ENCODE measurements at places on chromosomes 12 and 14.

DNA sequence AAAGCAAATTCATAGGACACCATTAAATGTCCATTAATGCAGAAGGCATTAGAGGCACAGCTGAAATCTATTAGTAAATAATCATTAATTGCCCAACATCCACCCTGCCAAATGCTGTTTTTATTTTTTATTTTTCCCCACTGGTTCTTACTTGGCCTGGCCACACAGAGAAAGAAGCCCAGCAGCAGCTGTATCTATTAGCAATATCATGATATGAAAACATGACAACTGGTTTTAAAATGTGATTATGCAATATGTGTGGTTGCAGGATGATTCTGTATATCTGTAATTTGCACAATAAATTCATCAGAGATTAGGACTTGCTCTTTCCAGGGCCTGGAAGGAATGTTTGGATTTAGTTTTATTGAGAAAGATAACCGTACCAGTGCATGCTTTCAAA, 44.9 kb downstream of the SIX6 start:
- H3K4me3 ChIP-seq = no peak overlapping the region
- H3K27me3 ChIP-seq = no peaks in the 10 kb centered on the region
- H3K4me1 ChIP-seq = no peaks in the 10 kb centered on the region
- no peaks in the 10 kb centered on the region for H3K36me3 ChIP-seq
- DNase-seq = no peak

GRCh38 chr12:124036657-124037109, 63.7 kb downstream of the ZNF664 start:
- no peaks in the 10 kb centered on the region for H3K4me1 ChIP-seq
- DNase-seq = peak; percentile 48
- H3K27me3 ChIP-seq = no peaks in the 10 kb centered on the region
- H3K27ac ChIP-seq = no peak overlapping the region
- no peaks in the 10 kb centered on the region for H3K36me3 ChIP-seq

- H3K4me1 ChIP-seq = no peaks in the 10 kb centered on the region
- DNase-seq = no peak
- no peaks in the 10 kb centered on the region for H3K27me3 ChIP-seq
- H3K36me3 ChIP-seq = no peaks in the 10 kb centered on the region
These were observed 8.4 kb upstream of the GLIPR1 start for GRCh38 chr12:75471902-75472890.

- DNase-seq = no peak
- H3K27ac ChIP-seq = no peak overlapping the region
- no peaks in the 10 kb centered on the region for H3K36me3 ChIP-seq
- no peaks in the 10 kb centered on the region for H3K27me3 ChIP-seq
- no peaks in the 10 kb centered on the region for H3K4me1 ChIP-seq
These were observed 259.9 kb upstream of the DDHD1 start for GRCh38 chr14:53412819-53413675.

GRCh38 chr12:81330480-81330879, 252.6 kb downstream of the ACSS3 start:
- H3K27me3 ChIP-seq = no peaks in the 10 kb centered on the region
- no peaks in the 10 kb centered on the region for H3K4me1 ChIP-seq
- H3K27ac ChIP-seq = no peak overlapping the region
- no peak overlapping the region for H3K4me3 ChIP-seq

DNA sequence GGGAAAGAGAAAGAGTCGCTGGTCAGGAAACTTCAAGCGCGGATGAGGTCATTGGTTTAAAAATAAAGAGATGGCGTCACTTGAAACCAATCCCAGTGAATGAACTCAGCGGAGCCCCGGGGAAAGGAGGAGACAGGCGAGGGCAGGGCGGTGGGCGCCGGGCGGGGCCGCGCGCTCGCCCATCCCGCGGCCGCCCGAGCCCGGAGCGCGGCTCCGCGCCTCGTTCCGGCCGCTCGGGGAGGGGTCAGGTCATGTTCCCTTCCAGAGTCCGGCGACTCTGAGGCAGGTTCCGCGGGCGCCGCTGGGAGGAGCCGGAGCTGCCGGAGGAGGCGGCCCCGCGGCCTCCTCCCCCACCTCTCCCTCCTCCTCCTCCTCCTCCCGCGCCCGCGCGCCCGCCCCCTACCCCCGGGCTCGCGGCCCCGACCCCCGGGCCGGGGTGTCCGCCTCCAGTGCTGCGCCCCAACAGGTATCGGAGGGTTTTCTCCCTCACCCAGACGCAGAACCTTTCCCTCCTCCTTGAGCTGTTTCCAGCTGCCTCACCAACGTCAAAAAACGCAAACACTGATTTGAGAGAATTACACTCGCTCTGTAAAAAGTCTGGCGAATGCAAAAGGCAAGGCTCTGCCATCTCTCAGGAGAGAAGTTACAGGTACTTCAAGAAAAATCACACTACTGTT, at the start of gene DUSP16:
DUSP16 (minus strand) TSS at position 279 of the 677 bp plus-strand sequence. CDS start 41,765 bp downstream, outside the sequence.
- peak; percentile 93 for DNase-seq
- peak within 1 kb of the TSS; percentile 100 for H3K27ac ChIP-seq

GRCh38 chr14:35223927-35224326, 68.3 kb upstream of the PSMA6 start:
- DNase-seq = no peak
- no peaks in the 10 kb centered on the region for H3K4me1 ChIP-seq
- no peaks in the 10 kb centered on the region for H3K27me3 ChIP-seq

DNA sequence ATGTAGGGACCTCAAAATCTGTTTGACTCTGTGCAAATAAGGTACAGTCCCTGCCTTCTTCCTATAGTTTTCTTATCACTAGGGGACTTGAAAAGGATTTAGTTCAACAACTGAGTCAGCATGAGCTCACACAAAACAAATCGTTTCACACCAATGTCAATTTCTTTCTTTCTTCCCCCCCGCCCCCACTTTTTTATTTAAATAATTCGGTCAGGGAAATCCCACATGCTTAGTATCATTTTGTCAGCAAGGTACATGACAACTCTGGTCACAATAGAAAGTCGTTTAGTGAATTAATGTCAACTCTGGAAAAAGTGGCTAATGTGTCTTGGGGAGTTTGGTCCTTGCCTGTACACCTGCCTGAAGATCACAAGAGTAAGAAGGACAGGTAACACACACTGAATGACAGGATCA, 232.2 kb upstream of the PLEKHG7 start:
- no peaks in the 10 kb centered on the region for H3K27me3 ChIP-seq
- H3K4me1 ChIP-seq = no peaks in the 10 kb centered on the region
- no peaks in the 10 kb centered on the region for H3K36me3 ChIP-seq
- DNase-seq = no peak
- no peak overlapping the region for H3K4me3 ChIP-seq

- peak overlapping the region; percentile 31 for H3K27ac ChIP-seq
- no peak for DNase-seq
- no peaks in the 10 kb centered on the region for H3K36me3 ChIP-seq
- no peak overlapping the region for H3K4me3 ChIP-seq
- H3K4me1 ChIP-seq = no peaks in the 10 kb centered on the region
These were observed 42.8 kb upstream of the CRADD start for GRCh38 chr12:93634416-93634815.
